ENCODE measurements at places on chromosomes 1 and 21.

GRCh38 chr1:61579802-61580201, 145.1 kb downstream of the TM2D1 start:
- DNase-seq, result no peak

- peak; percentile 29 for DNase-seq
These were observed 561.2 kb downstream of the KIF26B start for GRCh38 chr1:245715970-245716369.

GRCh38 chr1:30789388-30790255, 32.0 kb upstream of the LAPTM5 start:
- DNase-seq, result no peak

DNA sequence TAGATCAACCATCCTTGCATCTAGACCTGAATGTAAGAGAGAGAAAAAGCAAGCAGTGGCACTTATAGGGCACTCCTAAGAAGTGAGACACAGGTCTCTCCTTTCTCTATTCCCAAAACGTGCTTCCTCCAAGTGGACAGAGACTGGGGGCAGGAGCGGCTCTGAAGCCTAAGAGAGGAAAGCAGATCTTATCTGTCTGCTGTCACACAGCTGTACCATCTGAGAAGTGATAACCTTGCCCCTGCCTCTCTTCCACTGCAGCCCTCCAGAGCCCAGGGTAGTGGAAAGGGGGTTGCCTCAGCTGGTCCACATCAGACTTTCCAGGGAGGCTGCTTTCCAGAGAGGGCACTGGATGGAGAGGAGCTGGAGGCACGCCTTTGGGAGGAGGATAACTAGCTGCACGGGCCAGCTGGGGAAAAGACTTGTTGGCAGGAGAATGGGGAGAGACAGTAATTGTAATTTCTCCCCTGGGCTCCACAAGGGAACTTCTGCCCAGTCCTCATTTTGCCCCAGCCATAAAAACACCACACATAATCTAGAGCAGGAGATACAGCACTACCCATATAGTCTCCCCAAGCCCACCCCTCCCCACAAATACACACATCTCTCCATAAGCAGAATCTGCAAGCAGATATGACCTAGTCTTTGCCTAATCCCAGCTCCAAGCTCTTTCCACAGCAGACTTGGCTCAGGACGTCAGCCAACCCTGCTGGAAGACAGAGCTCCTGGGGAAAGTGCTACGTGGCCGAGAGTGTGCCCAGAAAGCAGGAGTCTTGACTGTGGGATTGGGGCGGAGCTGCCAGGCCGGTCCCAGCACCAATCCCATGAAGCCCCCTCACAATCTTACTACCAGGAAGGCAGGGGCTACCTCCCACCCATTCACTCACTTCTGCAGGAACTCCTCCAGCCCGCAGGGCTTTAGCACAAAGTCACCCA, 31.2 kb downstream of the PIK3C2B start:
- DNase-seq, result no peak

All from RKO (cell line).